Posterior cingulate gyrus (tissue), 11 donors: ENCODE measurements at places on chromosomes 11 and 22.

- no peak for DNase-seq
Observed at GRCh38 chr11:129998107-129998506, 4.5 kb downstream of the PRDM10 start.

DNA sequence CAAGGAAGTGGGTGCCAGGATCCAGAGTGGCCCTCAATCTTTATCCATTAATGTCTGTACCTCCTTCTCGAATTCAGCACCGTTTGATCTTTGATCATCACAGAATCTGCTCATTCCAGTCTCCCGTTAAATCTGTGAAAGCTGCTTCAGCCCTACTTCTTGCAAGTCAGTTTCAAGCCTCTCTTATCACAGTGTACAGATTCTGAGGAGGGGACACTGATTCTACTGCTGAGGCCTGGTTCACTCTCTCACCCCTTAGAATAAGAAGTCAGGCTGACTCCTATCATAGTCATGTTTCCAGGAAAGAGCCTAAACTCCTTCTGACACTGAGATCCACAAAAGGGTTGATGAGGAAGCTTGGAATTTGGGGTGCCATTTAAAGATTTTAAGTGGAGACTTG, 39.0 kb downstream of the MAML2 start:
- DNase-seq: no peak

DNA sequence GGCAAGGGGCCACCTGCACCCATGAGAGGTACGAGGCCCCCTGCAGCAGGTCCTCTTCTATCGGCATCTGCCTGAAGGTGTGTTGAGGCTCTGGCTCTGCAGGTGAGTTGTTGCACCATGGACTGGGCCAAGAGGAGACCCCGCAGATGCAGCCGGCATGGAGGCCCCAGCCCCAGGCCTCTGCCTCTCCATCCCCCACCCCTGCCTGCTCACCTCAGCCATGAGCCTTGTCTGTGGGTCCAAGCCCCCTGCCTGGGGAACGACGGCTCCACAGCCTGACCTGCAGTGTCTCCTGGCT, 1386.2 kb downstream of the BRD1 start:
- no peak for DNase-seq

- DNase-seq: no peak
Observed at GRCh38 chr22:50236731-50237409, 8.0 kb downstream of the TUBGCP6 start.

GRCh38 chr11:61278001-61278470, 17.1 kb downstream of the VWCE start:
- no peak for DNase-seq

DNA sequence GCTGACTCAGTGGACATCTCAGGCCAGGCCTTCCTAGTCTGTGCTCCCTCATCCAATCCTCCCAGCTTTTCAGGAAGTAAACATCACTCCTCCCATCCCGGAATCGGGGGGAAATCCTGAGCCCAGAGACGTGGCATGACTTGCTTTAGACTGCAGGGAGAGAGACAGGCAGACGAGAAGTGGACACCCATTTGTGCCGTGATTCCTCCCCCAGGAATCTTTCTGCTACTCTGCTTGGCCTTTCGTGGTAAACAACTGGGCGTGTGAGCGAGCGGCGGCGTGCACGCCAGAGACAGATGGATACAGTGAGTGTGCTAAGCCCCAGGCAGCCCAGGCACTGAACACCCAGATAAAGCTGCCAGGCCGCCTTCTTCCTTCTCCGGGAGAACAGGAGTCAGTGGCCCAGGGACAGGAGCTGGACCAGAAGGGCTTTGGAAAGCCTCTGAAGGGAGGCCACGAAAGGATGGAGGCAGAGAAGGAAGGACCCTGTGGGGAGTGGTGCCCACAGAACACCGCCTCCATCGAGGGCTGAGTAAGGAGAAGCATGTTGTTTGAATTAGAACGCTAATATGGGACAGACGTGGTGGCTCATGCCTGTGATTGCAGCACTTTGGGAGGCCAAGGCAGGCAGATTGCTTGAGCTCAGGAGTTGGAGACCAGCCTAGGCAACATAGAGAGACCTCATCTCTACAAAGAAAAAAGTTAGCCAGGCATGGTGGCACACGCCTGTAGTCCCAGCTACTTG, 53.0 kb upstream of the PRR5 start:
- peak; percentile 75 for DNase-seq

GRCh38 chr11:88345949-88346348, 8.4 kb upstream of the CTSC start:
- no peak for DNase-seq

GRCh38 chr11:79461666-79462645, 21.1 kb upstream of the TENM4 start:
- DNase-seq: no peak

DNA sequence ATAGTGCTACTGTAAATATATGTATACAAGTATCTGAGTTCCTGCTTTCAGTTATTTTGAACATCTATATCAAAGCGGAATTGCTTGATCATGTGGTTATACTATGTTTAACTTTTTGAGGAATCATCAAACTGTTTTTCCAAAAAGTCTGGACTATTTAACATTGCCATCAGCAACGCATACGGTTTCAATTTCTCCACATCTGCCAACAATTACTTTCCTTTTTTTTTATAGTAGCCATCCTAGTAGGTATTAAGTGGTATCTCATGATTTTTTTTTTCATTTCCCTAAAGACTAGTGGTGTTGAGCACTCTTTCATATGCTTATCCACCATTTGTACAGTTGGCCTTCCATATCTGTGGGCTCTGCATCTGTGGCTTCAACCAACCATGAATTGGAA, 1.3 kb upstream of the UBE4A start:
- DNase-seq: no peak

DNA sequence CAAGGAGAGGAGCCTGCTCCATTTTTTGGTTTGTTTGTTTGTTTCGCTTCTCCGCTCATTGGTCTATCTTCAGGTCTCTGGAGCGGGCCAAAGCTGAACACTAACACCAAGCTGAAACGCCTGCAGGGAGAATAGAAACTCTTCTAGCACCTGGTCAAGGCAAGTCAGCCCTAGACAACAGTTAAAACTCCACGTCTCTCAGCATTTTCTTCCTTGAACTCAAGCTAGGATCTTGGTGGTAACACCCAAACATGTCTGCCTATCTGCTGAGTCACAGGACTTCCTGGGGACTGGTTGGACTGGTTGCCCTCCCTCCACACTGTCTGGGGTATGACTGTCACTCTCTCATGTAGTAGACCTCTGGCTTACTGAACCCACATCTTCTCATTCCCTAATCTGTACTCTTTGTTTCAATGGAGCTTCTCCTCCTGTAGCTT, 23.9 kb upstream of the RBFOX2 start:
- DNase-seq: no peak

DNA sequence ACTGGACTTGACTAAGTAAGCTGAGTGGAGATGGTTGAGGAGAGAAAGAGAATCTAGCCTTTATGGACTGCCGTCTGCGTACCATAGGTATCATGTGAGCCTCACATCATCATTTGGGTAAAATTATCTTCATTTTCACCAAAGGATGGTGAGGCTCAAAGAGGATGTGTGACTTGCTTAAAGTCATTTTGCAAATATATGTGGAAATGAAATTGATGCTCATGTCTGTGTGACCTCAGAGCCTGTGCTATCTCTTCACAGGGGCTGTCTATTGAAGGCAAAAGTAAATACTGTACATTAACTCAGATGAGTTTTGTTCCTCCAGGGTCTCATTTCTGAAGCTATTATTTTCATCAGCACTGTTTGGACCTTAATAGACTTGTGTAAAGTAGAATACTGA, 83.3 kb upstream of the ALKBH3 start:
- DNase-seq: no peak

- DNase-seq: no peak
Observed at GRCh38 chr11:61694602-61694939, 14.4 kb downstream of the DAGLA start.

DNA sequence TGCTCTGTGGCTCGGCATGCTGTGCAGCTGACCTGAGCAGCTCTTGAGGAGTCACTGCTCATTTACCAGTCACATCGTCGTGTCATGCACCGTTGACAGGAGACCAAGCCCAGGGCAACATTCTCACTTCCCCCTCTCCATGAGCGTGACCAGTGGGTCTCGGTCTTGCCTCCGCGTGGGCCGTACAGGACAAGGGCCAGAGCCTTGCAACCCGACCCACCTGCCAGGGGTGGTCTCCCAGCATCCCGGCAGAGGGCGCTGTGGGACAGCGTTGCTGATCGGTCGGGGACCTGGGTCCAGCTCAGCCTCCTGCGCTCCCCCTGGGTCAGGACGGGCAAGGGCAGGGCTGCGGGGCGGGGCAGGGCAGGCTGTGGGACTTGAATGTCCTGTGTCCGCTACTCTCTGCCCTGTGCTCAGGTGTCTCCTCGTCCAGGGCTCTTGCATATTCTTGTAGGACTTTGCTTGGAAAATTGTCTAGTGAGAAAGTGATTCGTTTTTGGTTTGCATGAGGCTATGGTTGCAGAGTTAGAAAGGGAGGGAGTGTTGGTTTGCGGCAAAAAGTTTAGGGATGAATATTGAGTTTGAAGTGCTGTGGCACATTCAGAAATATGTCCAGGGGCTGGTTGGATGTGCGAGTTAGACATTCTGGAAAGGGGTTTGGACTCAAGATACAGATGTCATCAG, 16.2 kb downstream of the EIF4G2 start:
- DNase-seq: peak; percentile 94

DNA sequence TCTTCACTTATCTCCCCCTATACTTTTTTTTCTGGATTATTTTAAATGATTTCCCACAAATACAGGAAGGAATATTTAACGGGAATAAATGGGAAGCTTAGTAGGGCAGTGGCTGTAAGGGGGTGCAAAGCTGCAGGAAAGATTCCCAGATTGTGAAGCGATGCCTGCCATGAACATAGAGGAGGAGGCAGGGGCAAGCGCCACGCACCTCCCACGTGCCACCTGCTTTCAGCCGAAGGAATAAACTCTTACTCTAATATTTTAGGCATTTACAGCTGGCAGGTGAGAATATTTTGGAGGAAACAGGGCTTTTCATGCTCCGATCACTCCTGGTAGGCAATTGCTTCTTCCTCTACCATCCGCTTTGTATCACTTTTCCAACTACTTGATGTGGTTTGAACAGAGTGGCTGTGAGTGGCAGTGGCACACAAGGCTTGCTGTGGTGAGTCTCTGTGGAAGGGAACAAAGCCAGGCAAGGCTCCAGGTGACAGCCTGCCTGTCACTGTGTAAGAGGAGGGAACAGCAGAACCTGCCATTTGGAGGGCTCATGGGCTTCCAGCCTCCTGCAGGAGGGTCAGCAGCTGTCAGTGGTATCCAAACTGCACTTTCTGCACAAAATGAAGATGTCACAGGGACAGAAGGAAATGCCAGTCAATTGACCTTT, 54.5 kb upstream of the PLET1 start:
- no peak for DNase-seq

DNA sequence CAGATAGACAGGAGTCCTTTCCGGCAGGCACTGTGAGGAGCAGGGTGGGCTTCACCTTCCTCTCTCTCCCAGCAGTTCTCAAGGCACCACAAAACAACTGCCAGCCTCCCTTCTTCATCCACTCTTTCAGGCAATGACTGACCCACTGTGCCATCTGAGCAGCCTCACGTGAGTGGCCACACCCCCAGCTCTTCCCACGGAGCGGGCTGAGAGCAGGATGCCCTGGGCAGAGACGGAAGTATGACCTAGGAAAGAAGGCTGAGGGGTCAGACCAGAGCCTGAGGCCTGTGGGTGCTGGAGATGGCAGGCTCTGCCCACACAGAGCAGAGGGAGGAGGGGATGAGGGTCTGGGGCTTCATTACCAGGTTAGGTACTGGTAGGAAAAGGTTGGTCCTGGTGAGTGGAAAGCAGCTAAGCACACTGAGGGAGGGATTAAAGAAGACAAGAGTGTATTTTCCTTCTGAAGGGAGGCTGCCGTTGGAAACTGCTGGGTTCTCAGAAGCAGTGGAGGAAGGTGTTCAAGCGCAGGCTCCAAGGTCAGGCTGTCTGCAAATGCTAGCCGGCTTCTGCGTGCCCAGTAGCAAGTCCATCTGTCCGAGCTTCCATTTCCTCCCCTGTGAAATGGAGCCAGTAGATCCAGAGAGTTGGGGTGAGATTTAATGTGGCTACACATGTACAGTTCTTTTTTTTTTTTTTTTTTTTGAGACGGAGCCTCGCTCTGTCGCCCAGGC, 4.6 kb downstream of the NLRP6 start:
- DNase-seq: no peak

GRCh38 chr11:85946221-85946620, 91.0 kb downstream of the CCDC83 start:
- no peak for DNase-seq
